ENCODE measurements at places on chromosomes 13 and 19.

- no peak for DNase-seq
Observed at GRCh38 chr19:29380581-29380980, 145.2 kb upstream of the VSTM2B start.

DNA sequence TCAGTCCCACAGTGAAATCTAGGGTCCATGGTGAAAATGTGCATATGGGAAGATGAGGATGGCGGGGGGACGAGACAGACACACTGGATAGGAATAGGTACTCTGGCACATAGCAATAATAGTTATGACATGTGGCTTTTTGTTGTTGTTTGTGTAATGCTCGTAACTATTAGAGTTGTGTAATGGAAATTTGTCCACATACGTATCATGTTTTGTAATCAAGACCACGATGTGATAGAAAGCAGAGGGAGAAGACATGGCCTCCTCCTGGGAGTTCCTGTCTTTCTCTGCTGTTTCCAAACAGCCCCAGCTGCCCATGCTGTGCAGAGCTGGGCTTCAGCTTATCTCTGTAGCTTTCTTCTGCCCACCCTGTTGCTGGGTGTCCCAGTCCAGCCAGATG lies 185.3 kb upstream of the TMTC4 start:
- no peak for DNase-seq

DNA sequence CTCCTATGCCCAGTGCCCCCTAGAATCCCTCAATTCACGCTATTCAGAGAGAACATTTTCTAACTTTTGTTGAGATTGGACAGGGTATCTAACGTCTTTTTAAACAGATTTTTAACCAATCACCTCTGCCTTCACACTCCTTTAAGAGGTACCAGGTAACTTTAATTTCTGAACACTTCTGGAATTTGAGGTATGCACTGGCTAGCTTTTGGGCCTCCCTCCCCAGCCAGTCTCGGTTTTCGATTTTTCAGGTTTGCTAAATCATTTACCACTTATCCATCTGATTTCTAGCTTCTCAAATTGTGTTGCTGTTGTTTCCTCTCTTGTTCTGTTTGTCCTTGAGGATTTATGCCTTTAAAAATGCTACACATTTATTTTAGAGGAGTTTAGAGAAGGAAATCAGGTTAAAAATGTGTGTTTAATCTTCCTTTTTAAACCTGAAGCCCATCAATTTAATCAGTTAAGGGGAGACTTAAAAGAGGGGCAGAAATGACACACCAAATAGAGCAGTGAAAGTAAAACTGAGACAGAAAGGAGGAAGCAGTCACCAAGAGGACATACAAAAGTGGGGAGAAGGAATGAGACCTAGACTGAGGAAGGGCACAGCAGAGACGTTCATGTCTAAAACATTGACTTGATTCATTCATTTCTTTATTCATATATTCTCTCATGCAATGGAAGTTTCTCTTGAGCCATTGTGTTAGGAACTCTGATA lies 139.6 kb upstream of the HTR2A start:
- no peak for DNase-seq

DNA sequence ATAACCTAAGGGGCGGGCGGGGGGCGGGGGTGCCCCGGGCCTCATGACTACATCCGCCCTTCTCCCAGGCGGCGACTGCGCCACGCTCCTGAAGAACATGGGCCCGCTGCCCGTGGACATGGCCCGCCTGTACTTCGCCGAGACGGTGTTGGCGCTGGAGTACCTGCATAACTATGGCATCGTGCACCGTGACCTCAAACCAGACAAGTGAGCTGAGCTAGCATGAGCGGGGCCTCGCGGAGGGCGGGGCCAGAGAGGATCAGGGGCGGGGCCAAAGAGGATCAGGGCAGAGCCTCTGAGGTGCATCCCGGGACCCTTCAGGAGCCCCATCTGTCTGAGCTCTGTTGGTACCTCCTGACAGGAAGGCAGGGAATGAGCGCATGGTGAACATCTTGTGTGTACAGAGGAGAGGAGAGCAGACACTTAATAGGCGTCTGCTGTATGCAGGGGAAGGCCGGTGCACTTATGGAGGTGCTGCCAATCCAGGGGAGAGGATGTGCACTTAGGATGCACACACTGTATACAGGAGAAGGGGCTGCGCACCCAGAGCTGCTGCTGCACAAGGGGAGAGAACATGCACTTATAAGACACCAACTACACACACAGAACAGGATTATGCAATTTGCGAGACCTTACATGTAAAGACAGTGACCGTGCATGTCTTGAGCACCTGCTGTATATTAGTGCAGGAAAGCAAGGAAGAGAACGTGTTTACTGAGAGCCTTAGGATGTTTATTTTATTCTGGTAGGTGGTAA lies 20.9 kb upstream of the PIK3R2 start:
- DNase-seq: no peak

DNA sequence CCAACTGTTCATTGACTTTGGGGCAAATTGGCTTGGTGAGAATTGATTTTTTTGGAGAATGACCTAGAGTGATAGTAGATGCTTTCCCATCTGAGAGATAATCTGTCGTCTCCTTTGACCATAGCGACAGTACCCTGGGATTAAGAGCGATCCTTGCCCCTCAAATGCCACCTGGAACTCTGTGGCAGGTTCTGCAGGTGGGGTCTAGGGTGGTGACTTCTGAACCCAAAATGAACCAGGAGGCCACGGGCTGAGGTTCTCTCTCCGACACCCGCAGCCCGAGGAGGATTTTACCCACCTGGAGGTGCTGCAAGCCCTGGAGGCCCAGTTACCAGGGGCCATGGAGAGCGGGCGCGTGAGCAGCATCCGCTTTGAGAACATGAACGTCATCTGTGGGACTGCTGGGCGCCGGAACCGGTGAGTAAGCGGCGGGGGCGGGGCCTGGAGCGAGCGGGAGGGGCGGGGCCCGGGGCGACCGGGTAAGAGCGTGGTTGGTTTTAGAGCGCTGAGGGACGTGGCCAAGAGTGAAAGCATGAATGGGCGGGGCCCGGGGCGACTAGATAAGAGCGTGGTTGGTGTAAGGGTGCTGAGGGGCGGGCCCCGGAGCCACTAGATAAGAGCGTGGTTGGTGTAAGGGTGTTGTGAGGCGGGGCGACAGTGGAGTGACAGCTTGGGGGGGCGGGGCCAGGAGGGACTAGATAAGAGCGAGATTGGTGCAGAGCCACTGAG lies 8.6 kb downstream of the C19orf81 start:
- peak; percentile 68 for DNase-seq

DNA sequence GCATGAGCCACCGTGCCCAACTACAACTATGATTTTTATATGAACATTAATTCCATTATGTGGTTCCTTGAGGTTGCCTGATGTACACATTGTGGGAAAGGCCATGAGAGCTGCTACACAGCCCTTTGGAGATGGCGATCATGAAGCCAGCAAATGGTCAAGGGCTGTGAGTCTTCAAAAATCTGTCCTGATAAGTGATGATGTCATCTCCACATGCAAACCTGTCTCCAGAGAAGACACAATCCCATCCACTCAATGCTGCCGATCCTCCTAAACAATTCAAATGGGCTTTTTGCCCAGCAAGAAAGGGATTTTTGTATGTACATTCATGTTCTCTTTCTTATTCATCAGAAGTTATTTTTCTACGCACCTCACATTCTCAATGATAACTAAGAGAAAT lies 17.6 kb downstream of the SIGLEC7 start:
- DNase-seq: no peak

DNA sequence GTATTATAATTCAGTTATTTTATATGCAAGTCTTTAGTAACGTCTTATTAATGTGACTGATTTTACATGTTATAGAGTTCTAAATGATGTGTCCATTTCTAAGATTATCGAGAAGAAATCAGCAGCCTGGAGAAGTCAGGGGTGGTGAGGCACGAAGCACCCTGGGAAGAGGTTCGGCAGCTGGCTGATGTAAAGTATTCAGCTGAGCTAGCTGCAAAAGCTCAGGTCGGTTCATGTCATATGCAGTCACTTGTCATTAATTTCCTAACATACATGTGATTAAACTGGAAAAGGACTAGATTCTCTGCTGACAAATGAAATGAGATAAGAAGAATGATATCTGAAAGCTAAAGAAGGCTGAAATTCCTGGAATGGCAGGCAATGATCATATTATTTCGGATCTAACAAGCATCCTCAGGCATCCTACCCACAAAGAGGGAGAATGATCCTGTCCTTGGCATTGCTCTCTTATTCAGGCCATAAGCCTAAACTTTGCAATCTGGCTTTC lies 383.0 kb upstream of the SLITRK1 start:
- DNase-seq: no peak

GRCh38 chr13:60392131-60392530 lies 4.9 kb upstream of the TDRD3 start:
- no peak for DNase-seq

GRCh38 chr13:47832458-47832972 lies 168.6 kb downstream of the SUCLA2 start:
- no peak for DNase-seq

DNA sequence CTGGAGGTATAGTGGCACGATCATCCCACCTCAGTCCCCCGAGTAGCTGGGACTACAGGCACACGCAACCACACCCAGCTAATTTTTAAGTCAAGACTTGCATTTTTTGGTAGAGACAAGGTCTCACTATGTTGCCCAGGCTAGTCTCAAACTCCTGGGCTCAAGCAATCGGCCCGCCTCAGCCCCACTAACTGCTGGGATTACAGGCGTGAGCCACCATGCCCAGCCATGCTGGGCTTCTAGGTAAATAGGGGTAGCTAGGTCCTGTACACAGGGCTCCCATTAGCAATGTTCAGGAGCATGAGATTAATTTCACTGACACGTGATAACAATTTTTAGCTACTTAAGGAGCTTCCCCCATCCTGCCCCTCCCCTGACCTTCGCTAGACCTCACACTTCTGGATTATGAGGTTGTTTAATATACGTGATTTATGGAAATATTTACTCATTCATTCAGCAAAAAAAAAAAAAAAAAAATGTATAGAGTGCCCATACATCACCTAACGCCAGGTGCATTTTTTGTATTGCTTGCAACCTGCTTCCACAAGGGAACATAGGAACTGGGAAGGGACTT lies 19.2 kb downstream of the TMEM272 start:
- no peak for DNase-seq

DNA sequence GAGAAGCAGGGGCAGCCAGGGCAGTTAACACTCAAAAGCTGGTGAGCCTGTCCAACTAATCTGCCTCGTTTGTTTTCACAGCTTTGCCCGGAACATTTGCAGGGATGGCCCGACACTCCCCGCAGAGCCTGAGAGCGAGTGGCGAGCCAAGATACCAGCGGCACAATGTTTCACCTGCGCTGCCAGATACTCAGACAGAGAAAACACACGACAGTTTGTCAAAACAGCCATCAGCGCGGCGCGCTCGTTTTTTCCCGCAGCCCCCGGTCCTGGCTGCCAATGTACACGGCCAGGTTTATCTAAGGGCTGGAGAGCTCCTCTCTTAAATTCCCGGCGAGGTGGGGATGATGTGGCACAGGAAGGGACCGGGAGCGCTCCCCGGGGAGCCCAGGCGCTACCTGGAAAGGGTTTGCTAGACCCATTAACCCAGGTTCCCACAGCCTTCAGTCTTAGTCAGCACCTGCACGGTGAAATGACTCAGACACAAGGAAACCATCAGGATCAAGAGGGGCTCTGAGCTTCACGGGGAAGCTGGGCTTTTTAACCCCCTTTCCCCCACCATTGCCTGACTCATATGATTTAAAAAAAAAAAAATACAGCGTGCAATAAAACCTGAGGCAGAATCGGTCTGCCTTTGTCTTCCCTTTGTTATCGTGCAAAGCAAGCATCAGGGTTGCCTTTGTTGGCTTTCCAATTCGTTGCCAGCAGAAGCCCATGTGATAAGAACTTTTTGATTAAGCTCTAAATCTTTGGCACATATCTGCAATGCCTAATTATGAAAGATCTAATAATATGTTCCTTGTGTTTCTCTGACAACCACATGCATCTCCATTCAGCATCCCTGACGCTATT lies 186.2 kb downstream of the EFNB2 start:
- DNase-seq: no peak

- DNase-seq: peak; percentile 27
Observed at GRCh38 chr13:25232937-25233515, 54.3 kb downstream of the MTMR6 start.

DNA sequence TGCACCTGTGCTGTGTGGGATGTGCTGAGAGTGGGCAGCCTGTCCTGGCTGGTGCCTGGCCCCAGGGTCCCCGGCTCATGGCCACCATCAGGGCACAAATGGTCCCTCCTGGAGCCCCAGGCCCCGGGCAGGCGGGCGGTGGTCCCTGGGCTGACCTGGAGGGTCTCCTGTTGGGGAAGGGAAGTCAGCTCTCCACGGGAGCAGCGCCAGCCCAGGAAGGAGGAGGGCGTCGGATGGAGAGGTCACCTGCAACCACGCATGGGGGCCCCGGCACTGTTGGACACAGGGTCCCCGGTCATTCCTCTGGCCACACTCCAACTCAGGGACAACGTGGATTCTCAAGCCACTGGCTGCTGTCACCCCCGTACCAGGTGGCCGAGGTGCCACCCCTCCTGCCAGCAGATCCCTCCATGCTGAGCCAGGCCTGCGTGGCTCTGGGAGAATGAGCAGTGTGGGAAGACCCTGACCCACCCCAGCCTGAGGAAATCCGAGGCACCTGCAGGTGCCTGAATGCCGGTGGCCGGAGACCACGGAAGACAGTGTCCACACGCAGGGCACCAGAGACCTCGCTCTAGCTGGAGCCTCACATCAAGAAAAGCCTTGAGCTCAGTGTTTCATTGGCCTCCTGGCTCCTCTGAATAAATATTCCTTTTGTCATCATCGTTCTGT lies 13.5 kb downstream of the LMNB2 start:
- DNase-seq: no peak

GRCh38 chr19:525029-525428 lies 6.5 kb upstream of the CDC34 start:
- no peak for DNase-seq

- no peak for DNase-seq
Observed at GRCh38 chr13:94154367-94154766, 325.1 kb downstream of the DCT start.

DNA sequence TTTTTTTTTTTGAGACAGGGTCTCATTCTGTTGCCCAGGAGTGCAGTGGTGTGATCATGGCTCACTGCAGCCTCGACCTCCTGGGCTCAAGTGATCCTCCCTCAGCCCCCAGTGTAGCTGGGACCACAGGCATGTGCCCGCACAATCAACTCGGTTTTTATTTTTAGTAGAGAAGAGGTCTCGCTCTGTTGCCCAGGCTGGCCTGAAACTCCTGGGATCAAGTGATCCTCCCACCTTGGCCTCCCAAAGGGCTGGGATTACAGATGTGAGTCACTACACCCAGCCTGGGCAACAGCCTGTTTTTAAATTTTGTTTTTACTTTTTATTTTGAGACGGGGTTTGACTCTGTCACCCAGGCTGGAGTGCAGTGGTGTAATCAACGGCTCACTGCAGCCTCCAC lies 2.3 kb upstream of the KDM4B start:
- no peak for DNase-seq

- DNase-seq: peak; percentile 37
Observed at GRCh38 chr19:8571006-8571411, 6.2 kb downstream of the MYO1F start.
